ENCODE measurements at places on chromosomes 1 and 21. TPM values are rescaled to one million over a fixed set of nuclear protein-coding genes. Genes with fewer than 3 reads are reported as not detected.

DNA sequence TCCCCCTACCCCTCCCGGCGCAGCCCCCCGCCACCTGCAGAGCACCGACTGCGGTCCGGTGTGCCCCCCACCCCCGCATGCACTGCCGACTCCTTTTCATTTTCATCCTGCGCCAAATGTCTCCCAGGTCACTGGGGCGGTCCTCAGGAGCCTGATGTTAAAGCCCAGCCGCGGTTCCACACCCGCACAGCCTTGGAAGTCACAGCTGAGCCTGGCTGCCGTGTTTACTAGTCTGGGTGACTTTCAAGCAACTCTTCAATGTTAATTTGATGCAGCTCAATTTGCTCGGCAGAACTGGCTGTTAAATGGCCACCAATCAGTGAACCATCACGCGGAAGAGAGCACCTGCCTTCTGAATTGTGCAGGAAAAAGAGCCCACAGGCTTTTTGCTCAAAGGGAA, 27.2 kb downstream of the THAP3 start:
- no peak overlapping the region for H3K4me3 ChIP-seq
- no peak overlapping the region for H3K27ac ChIP-seq
- peaks cover 12% of the 10 kb centered on the region for H3K36me3 ChIP-seq
- no peaks in the 10 kb centered on the region for H3K4me1 ChIP-seq

- no peaks in the 10 kb centered on the region for H3K36me3 ChIP-seq
- H3K27ac ChIP-seq, result no peak overlapping the region
- H3K4me3 ChIP-seq, result no peak overlapping the region
Observed at GRCh38 chr1:18549906-18550305, 69.2 kb downstream of the KLHDC7A start.

- H3K27ac ChIP-seq, result no peak overlapping the region
- H3K27me3 ChIP-seq, result no peaks in the 10 kb centered on the region
- H3K36me3 ChIP-seq, result no peaks in the 10 kb centered on the region
- H3K4me1 ChIP-seq, result peaks cover 19% of the 10 kb centered on the region
Observed at GRCh38 chr1:234760303-234760723, 150.3 kb upstream of the IRF2BP2 start.

Gene OR2T35
- total RNA-seq, result not detected

Gene ADGRL4
- not detected for total RNA-seq

- peak; percentile 84 for DNase-seq
- peak within 1 kb of the TSS; percentile 82 for H3K4me3 ChIP-seq
- no peaks in the 10 kb centered on the region for H3K27me3 ChIP-seq
- H3K36me3 ChIP-seq, result no peaks in the 10 kb centered on the region
- peak within 1 kb of the TSS; percentile 68 for H3K27ac ChIP-seq
Observed at GRCh38 chr1:9823943-9824701, at the start of gene CLSTN1. TSS of gene CLSTN1 (minus strand) at chr1:9823965. CDS start at chr1:9823733, 232 bp downstream.

GRCh38 chr1:62906428-62906886, 122.5 kb downstream of the ATG4C start:
- H3K36me3 ChIP-seq, result no peaks in the 10 kb centered on the region
- no peaks in the 10 kb centered on the region for H3K27me3 ChIP-seq
- no peak overlapping the region for H3K27ac ChIP-seq
- no peaks in the 10 kb centered on the region for H3K4me1 ChIP-seq

Gene PLPPR4
- not detected for total RNA-seq

DNA sequence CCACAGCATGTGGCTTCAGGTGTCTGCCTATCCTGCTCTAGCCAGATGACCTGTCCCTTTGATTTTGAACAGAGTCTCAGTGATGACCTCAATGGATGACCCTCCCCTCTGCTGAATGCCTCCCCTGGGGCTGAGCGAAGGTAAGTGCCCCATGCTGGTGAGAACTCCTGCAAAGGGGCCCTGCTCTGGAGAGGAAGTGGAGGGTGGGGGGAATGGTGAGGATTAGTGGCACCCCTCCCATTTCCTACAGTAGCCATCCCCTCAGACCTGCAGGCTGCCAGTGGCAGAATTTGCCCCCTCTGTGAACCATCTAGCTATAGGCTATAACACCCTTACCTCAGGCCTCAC, 3.7 kb upstream of the PMVK start:
- H3K27ac ChIP-seq, result peak overlapping the region; percentile 0
- no peak for DNase-seq
- no peak overlapping the region for H3K4me3 ChIP-seq
- no peaks in the 10 kb centered on the region for H3K27me3 ChIP-seq
- H3K4me1 ChIP-seq, result peaks cover 46% of the 10 kb centered on the region

GRCh38 chr1:175822580-175822979, 79.2 kb upstream of the TNR start:
- no peaks in the 10 kb centered on the region for H3K4me1 ChIP-seq
- no peak overlapping the region for H3K4me3 ChIP-seq
- no peaks in the 10 kb centered on the region for H3K36me3 ChIP-seq
- no peaks in the 10 kb centered on the region for H3K27me3 ChIP-seq
- no peak for DNase-seq
- H3K27ac ChIP-seq, result no peak overlapping the region

DNA sequence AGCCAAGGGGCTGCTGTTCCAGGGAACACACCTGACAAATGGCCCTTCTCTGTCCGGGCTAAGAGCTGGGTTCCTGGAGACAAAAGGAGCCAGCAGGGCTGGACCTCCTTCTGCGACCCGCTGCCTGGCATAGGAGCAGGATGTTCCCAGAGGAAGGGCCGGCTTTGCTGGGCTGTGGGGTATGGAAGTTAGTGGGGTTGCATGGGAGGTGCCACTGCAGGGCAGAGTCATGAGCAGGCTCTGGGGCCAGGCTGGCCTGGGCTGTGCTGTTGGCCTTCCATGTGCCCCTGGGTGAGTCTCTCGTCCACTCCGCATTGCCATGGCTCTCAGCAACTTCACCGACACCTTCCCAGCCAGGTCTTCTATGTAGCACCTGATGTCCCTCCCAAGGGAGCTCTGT, 507.6 kb downstream of the PTPRU start:
- H3K36me3 ChIP-seq, result no peaks in the 10 kb centered on the region
- H3K4me1 ChIP-seq, result no peaks in the 10 kb centered on the region
- no peak overlapping the region for H3K4me3 ChIP-seq
- no peaks in the 10 kb centered on the region for H3K27me3 ChIP-seq

- H3K36me3 ChIP-seq, result no peaks in the 10 kb centered on the region
- no peak for DNase-seq
- H3K27me3 ChIP-seq, result no peaks in the 10 kb centered on the region
- no peak overlapping the region for H3K4me3 ChIP-seq
- no peaks in the 10 kb centered on the region for H3K4me1 ChIP-seq
Observed at GRCh38 chr1:217354895-217355294, 276.0 kb downstream of the GPATCH2 start.

GRCh38 chr1:61056573-61057439, 25.6 kb upstream of the NFIA start:
- no peak overlapping the region for H3K27ac ChIP-seq
- H3K4me3 ChIP-seq, result peak overlapping the region; percentile 61
- H3K36me3 ChIP-seq, result no peaks in the 10 kb centered on the region

GRCh38 chr1:247924868-247925267, at the start of gene OR2AJ1:
TSS of gene OR2AJ1 (plus strand) at chr1:247924889. CDS start at chr1:247933769, 8,880 bp downstream.
- no peak for DNase-seq
- no peaks in the 10 kb centered on the region for H3K4me1 ChIP-seq
- H3K27me3 ChIP-seq, result no peaks in the 10 kb centered on the region
- no peaks in the 10 kb centered on the region for H3K36me3 ChIP-seq
- H3K4me3 ChIP-seq, result no peak within 1 kb of the TSS
- no peak within 1 kb of the TSS for H3K27ac ChIP-seq

DNA sequence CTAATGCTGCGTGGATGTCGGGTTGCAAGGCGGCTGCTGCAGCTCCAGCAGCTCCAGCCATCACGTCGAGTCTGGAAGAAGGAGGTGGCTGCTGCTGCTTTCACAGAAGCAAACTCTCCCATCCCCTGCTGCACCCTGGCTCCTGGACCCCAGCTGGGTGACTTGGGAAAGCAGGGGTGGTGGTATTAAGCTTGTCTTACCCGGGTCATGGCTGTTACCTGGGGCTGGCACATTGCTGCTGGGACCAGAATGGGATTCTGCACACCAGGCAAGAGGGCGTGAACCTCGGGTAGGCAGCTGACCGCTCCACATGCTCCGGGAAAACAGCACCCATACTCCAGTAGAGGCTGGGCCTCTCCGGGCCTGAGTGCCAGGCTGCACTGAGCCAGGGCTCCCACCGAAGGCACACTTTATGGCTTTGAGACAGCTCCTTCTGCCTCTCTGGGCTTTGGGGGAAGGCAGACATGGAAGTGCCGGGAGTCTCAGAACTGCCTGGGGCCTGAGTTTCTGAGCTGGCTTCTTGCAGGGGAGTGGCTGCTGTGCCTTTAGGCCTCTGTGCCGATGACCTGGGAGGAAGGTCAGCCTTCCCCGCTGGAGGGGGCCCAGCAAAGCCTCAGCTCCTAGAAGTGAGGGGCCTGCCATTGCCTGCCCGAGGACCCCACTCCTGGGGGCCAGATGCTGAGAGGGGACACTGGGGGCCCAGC, 1.2 kb downstream of the SMIM1 start:
- H3K27me3 ChIP-seq, result no peaks in the 10 kb centered on the region
- DNase-seq, result no peak

GRCh38 chr1:61253059-61253735, 170.8 kb downstream of the NFIA start:
- H3K27ac ChIP-seq, result no peak overlapping the region
- no peaks in the 10 kb centered on the region for H3K36me3 ChIP-seq
- H3K27me3 ChIP-seq, result no peaks in the 10 kb centered on the region
- DNase-seq, result no peak
- H3K4me1 ChIP-seq, result no peaks in the 10 kb centered on the region
- no peak overlapping the region for H3K4me3 ChIP-seq

- no peak overlapping the region for H3K27ac ChIP-seq
- H3K36me3 ChIP-seq, result no peaks in the 10 kb centered on the region
- no peak for DNase-seq
- H3K27me3 ChIP-seq, result no peaks in the 10 kb centered on the region
Observed at GRCh38 chr1:7426780-7427604, 344.1 kb upstream of the VAMP3 start.
